ENCODE measurements at places on chromosomes 5 and 9. TPM values are rescaled to one million over a fixed set of nuclear protein-coding genes. Genes with fewer than 3 reads are reported as not detected.

GRCh38 chr5:114305402-114306207 lies 56.3 kb upstream of the KCNN2 start:
- no peak for DNase-seq

Gene ZDHHC12
- total RNA-seq = 12.6 TPM

- no peak for DNase-seq
Measured at GRCh38 chr5:178114325-178115135, 1.2 kb downstream of the N4BP3 start.

DNA sequence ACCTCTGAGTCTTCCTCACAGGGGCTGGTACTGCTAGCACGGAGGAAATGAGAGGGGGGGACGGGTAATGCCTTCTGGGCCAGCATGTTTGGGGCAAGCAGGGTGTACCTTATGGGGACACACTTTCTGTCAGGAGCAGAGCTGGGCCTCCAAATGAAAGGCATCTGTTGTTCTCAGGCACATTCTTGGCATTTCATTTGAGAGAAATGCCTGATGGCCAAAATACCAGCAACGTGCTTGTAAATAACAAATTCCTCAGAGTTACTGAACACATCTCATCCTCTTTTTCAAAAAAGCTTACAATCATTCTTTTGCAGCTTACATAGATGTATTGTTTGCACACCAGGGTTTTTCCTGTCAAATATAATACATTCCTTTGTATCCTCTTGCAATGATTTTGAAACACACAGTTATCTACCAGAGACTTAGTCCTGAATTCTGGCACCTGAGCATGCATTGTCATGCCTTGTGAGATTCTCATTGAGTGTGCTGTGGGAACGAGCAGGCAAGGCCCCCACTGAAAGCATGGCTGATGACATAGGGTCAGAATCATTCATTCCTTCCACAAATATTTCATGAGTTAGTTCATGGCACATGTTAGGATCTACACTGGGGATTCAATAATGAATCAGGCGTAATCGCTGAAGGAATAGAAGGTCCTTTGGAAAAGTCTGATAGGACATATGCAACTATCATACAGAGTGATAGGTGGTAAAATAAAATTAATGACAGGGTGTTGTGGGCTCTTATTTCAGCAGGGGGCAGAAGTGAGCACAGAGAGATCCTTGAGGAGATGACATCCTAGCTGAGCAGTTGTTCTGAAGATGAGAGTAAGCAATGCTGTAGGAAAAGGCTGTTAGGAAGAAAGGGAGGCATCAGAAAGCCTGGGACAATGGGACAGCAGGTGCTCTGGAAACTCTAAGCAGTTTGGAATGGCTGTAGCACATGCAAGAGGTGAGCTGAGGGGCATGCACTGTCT lies 260.9 kb upstream of the TUT7 start:
- DNase-seq = no peak

DNA sequence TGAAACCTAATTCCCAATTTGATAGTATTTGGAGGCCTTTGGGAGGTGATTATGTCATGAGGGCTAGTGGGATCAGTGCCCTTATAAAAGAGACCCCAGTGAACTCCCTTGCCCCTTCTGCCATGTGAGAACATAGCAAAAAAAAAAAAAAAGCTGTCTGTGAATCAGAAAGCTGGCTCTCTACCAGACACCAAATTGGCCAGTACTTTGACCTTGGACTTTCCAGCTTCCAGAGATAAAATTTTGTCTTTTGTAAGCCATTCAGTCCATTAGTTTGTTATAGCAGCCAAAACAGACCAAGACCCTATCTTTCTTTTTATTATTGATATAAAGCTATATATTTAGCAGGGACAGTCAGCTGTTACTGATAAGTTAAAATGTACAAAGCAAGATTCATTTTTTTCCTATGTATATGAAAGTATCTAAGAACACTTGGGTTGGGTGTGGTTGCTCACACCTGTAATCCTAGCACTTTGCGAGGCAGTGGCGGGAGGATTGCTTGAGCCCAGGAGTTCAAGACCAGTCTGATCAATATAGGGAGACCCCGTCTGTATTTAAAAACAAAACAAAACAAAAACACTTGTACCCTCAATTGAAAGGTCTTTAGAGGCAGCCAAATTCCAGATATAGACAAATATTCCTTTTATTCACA lies 8.1 kb upstream of the C5orf24 start:
- no peak for DNase-seq

Measured in spinal cord (tissue), 10 donors.